Transverse colon (tissue), 4 donors: ENCODE measurements at places on chromosomes 7 and 10. TPM values are rescaled to one million over a fixed set of nuclear protein-coding genes. Genes with fewer than 3 reads are reported as not detected.
A peak's percentile ranks its signal among the peaks of the same experiment; 100 is the strongest.

DNA sequence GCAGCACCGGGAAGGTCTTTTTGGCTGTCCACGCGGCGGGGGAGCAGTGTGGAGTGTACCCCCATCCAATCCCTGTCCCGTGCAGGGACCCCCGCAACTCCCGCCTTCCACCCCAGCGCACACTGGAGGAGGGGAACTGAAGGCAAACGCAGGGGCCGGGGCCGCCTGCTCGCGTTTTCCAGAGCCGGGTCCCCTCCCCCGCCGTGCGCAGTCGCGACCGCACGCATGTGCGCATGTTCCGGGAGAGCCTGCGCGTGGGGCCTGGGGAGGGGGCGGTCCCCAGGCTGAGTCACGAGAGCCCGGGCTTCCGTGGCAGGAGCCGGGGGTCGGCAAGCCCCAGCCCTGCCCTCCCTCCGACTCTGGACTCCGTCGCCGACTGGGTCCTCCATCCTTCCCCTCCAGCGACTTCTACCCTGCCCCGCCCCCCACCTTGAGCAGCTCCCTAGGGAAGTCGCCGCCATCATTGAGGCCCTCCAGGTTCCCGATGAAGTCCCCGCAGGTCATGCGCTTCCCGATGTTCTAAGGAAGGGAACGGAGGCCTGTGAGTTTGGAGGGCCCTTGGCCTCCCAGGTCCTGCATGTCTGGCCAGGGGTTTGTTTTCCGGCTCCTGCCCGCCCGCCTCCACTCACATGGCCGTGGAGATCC lies 8.0 kb downstream of the PSD start:
- DNase-seq, result no peak
- H3K27me3 ChIP-seq, result peaks cover 70% of the 10 kb centered on the region
- peak overlapping the region; percentile 99 for H3K27ac ChIP-seq
- peaks cover 19% of the 10 kb centered on the region for H3K4me1 ChIP-seq

The GPC2 gene
- 3.5 TPM for total RNA-seq

GRCh38 chr7:134640842-134641715 lies 5.6 kb upstream of the BPGM start:
- H3K27ac ChIP-seq, result no peak overlapping the region
- no peaks in the 10 kb centered on the region for H3K27me3 ChIP-seq
- no peak overlapping the region for H3K4me3 ChIP-seq
- no peaks in the 10 kb centered on the region for H3K36me3 ChIP-seq
- no peaks in the 10 kb centered on the region for H3K4me1 ChIP-seq

The GIMAP2 gene
- total RNA-seq, result 4.5 TPM

GRCh38 chr7:33604056-33604455 lies 301.3 kb upstream of the BMPER start:
- no peaks in the 10 kb centered on the region for H3K36me3 ChIP-seq
- no peak overlapping the region for H3K27ac ChIP-seq
- no peaks in the 10 kb centered on the region for H3K4me1 ChIP-seq
- DNase-seq, result no peak
